Fibroblast of pulmonary artery (primary cell): ENCODE measurements at places on chromosomes 11 and 22.

DNA sequence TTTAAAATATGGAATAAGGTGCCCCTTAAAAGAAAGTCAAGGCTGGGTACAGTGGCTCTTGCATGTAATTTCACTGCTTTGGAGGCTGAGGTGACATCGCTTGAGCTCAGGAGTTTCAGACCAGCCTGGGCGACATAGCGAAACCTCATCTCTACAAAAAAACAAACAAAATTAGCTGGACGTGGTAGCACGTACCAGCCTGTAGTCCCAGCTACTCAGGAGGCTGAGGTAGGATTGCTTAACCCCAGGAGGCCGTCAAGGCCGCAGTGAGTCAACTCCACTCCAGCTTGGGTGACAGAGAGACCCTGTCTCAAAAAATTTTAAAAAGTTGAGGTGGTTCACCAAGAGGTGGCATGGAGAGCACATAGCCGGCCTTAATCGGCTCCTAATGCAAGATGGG, 17.7 kb upstream of the ADORA2A start:
- no peak for DNase-seq

DNA sequence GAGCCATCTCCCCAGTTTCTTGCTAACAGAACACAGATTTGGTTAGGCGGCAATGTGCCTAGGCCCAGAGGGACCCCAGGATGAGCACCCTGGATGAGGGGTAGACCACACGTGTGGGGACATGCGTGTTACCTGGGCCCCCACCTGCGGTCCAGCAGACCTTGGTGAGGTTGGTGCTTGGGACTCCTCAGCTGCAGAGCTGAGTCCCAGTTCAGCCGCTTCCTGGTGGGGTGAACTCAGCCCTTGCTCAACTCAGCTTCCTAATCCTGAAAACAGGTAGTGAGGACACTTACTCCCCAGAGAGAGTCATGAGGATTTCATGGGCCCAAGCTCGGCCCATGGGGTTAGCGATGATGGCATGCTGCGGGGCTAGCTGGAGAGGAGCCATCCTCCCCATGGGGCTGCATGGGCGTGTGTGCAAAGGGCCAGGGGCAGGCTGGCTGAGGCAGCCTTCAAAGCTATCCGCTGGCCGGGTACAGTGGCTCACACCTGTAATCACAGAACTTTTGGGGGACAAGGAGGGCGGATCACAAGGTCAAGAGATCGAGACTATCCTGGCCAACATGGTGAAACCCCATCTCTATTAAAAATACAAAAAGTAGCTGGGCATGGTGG, 46.9 kb upstream of the SHISAL1 start:
- no peak for DNase-seq

GRCh38 chr11:134275534-134276395, at the start of gene GLB1L3:
GLB1L3 (plus strand) TSS chr11:134276379; CDS start chr11:134276741, 362 bp downstream.
- no peak for DNase-seq

DNA sequence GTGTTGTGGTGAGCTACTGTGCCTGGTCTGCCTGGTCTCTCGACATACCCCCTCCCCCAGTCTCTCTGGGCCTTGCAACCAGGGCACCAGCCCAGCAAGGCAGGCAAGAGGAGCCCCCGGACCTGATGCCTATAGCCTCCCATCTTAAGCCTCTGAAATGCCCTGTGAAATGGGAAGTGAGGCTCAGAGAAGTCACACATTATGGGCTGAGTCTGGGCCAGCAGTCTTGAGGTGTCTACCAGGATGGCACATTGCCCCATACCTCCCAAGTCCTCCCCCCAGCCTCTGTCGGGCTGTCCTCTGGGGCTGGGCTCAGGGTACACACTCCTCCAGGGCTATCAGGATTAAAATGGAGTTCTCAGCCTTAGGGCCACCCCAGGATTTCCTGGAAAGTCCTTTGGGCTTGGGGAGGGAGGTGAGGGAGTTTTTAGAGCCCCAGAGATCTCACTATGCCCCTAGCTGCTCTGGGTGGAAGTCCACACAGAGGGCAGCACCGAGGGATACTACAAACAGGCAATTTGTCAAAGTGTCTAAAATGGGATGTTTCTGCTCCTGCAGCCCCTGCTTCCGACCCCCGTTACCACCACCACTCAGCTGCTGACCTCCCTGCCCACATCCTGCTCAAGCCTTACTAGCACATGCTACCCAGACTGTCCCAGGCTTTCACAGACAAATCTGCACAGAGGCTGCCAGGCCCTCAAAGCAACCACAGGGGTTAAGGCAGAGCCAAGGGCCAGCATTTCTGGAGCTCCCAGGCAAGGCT, 3.1 kb upstream of the SH3BP1 start:
- peak; percentile 68 for DNase-seq

DNA sequence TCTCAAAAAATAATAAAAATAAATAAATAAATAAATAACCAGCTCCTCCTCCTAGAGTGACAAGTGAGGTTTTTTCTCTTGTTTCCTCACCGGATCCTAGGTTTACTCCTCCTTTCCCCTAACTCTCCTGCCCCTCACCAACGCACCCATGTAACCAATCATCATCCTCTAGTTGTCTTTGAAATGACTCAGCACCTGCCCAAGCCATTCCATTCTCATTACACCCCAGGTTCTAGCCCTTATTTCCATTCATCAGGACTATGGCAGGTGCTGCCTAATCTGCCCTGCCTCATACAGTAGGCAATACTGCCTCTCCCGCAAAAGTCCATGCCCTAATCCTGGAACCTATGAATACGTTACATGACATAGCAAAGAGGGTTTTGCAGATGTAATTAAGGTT, 60.4 kb downstream of the BUD13 start:
- DNase-seq = no peak

DNA sequence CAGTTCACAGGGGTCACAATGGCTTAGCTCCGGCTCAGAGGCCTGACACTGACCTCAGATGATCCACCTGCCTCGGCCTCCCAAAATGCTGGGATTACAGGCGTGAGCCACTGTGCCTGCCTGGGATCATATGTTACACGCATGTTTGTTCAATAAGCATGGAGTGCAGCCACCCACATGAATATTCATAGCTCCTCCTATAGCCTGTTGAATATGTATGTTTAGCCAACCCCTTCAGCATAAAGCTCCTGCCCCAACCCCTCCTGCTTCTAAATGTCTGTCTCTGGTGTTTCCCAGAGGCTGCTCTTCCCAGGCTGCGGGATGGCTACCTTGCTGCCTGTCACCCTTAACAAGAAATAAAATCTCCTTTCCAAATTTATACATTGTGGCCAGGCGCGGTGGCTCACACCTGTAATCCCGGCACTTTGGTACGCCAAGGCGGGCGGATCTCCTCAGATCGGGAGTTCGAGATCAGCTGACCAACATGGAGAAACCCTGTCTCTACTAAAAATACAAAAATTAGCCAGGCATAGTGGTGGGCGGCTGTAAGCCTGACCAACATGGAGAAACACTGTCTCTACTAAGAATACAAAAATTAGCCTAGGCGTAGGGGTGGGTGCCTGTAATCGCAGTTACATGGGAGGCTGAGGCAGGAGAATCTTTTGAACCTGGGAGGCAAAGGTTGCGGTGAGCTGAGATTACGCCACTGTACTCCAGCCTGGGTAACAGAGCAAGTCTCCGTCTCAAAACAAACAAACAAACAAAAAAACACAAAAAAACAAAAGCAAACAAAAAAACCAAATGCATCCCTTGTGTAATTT, 1.1 kb upstream of the APOBEC3F start:
- no peak for DNase-seq

DNA sequence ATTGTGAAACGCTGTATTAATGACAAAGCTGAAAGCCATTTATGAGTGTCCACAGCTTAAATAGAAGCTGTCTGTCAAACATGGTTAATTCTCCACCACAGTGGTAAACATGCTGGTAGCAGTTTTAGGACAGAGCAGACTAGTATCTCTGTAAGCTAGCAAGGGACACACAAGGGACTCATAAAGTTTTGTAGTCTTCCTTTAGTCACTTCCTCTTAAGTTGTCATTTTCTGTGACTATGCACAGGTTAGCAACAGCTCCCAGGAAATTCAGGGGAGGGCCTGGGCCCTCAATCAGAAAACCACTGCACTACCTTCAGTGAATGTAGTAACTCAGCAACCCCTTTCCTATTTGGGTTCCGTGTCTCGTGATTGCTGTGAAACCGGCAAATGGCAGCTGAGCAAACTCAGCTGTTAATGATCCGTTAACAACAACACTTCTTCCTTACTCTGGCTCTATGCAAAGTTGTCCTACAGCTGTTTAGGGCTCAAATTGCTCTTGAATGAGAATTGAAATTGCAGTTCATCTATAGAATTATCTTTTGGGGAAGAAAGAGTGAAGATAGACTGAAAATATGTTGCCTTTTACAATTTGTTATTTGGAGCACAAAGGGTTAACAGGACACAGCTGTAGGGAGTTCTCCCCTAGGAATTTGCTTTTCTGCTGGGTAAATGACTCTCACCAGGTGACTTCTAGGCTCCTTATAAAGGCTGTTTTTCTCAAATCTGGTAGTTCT, at the start of gene MMP26:
Gene MMP26 (plus strand): TSS at position 731 of the 736 bp plus-strand sequence.
- DNase-seq = no peak

DNA sequence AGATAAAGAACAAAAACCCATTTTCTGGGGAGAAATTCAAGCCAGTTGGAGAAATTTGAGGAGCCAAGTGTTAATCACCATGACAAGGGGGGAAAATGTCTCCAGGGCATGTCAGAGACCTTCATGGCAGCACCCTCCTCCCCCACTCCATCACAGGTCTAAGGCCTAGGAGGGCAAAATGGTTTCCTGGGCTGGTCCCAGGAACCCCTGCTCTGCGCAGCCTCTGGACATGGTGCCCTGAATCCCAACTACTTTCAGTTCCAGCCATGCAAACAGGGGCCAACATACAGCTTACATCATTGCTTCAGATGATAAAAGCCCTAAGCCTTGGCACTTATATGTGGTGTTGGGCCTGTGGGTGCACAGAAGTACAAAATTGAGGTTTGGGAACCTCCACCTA, 167.5 kb downstream of the LUZP2 start:
- no peak for DNase-seq

DNA sequence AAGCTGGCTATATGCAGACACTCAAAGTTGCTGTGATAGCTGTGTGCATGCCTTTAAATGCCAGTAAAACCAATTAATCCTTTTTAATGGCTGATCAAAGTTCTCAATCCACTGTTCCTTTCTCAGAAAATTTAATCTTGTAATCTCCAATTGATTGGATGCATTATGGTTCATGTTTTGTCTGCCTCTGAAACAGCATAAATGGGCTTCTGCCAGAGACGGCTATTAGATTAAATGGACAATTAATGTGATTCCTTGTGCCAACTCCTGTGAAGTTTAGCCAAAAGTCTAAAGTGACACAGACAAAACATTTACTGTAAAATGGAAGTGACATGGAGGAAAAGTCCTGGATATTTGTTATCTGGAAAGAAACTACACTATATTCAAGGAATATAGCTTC, 952.5 kb upstream of the FAT3 start:
- no peak for DNase-seq

DNA sequence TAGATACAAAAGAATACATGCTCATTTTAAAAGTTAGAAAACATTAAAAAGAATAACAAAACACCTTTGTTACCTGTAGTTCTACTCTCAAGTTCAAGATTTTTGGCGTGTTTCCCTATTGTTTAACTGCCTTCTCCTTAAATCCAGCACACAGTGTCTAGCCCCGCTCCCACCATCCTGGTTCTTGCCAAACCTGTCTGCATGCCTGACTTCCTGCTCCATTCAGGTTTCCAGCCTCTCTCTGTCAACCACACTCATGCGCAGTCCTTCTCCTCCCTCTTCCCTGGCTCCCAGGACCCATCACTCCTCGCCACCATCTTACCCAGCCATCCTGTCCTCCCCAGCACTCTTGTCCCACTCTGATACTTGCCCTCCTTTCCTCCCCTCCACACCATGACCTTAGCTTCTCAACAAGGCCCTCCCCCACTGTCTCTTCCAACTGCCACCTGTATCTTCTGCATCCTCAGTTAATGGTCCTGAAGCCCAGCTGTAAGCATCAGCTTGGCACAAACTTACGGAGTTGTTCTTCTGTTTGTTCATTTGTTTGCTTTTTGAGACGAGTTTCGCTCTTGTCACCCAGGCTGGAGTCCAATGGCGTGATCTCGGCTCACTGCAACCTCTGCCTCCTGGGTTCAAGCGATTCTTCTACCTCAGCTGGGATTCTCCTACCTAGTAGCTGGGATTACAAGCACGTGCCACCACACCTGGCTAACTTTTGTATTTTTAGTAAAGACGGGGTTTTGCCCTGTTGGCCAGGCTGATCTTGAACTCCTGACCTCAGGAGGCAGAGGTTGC, 7.5 kb upstream of the MYH9 start:
- DNase-seq = no peak

DNA sequence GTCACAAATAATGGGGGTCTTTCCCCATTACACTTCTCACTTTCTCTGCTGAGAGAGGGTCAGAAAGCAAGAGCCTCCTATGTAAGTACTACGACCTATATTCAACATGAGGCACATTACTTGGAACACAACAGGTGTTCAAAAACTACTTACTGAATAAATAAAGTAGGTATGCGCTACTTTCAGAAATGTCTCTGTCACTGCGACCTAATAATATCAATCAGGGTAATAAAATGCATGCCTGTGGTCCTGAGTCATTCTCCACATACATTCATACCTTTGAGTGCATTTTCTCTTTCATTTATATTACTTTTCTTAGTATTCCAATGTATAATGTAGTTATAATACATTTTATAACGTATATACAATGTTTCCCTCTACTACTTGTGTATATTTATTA, 838.9 kb downstream of the DLG2 start:
- no peak for DNase-seq

GRCh38 chr11:20131788-20132666, 28.2 kb downstream of the DBX1 start:
- peak; percentile 72 for DNase-seq

DNA sequence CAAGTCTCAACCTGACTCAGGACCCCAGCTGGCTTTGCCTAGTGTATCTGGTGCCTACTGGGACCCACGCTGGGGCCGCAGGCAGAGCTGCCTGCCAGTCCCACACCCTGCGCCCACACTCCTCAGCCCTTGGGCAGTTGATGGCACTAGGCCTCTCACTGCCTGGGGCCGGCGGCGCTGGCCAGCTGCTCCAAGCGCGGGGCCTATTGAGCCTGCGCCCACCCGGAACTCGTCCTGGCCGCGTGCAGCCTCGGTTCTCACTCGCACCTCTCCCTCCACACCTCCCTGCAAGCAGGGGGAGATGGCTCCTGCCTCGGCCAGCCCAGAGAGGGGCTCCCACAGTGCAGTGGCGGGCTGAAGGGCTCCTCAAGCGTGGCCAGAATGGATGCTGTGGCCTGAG, 908.5 kb upstream of the CCDC90B start:
- DNase-seq = no peak

DNA sequence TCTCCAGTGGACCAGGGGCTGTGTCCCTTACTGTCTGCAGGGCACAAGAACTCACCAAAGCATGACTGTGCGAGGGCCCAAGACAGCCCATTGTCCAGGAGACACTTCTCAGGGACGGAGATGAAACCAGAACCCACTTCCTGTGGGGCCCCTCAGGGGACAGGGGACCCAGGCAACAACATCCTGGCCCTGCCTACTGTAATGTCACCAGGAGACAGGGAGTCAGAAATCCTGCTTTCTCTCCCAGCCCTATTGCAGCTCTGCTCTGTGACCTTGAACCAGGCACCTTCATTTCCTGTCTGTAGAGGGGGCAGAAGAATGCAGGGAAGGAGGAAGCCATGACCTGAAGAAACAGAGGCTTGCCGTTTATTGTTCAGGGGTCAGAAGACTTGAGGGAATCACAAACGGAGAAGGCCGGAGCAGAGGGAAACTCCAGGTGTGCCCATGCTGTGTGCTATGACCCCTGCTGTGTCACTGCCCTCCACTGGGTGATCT, 98.0 kb downstream of the NAT10 start:
- DNase-seq = no peak

- DNase-seq = peak; percentile 55
Measured at GRCh38 chr11:6812390-6813005, 13.0 kb upstream of the OR6A2 start.

- DNase-seq = no peak
Measured at GRCh38 chr11:110035357-110035756, 57.8 kb upstream of the ZC3H12C start.
